ENCODE measurements at places on chromosomes 13 and 19.

DNA sequence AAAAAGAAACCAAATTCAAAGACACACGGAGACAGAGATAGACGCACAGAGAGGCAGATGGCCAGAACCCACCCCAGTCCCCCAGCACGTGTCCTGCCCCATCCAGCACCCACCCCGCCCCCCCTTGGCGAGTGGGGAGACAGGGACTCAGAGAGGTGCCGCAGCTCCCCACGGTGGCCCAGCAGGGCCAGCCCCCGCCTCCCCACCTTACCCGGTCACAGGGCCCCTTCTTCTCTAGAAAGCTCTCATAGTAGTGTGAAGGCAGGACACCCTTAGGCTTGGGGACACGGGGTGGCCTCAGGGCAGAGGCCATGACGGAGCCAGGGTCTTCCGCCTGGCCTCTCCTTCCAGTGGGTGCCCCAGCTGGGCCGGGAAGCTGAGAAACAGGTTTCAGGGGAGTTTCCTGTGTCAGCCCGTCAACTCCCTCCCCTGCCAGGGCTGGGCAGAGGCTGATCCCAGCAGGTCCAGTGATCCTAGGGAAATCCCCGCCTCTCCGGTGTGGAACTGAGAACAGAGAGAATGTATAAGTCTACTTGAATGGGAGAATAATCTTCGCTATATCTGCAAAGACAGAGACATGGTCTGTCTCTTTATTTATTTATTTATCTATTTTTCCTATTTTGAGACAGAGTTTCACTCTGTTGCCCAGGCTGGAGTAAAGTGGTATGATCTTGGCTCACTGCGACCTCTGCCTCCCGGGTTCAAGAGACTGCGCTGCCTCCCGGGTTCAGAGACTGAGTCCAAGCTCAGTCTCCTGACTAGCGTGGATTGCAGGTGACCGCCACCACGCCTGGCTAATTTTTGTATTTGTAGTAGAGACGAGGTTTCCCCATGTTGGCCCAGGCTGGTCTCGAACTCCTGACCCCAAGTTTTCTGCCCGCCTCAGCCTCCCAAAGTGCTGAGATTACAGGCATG, at the start of gene STAP2:
STAP2 (minus strand) TSS at position 387 of the 915 bp plus-strand sequence; CDS start at position 313, 74 bp downstream.
- peak; percentile 63 for DNase-seq

GRCh38 chr19:8615813-8616596, 5.5 kb upstream of the ADAMTS10 start:
- peak; percentile 67 for DNase-seq

GRCh38 chr19:33947265-33947964, 150.7 kb downstream of the KCTD15 start:
- DNase-seq, result no peak

DNA sequence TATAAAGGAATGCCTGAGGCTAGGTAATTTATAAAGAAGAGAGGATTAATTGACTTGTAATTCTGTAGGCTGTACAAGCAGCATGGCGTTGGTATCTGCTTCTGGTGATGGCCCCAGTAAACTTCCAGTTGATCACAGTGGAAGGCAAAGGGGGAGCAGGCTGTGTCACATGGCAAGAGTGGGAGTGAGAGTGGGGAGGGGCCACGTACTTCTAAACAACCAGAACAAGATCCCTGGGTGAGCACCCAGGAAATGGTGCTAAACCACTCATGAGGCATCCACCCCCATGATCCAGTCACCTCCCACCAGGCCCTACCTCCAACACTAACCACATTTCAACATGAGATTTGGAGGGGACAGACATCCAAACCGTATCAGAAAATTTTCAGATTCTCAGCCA, 3.0 kb upstream of the RNF113B start:
- DNase-seq, result no peak

GRCh38 chr19:5037936-5038335, 69.0 kb downstream of the KDM4B start:
- no peak for DNase-seq

DNA sequence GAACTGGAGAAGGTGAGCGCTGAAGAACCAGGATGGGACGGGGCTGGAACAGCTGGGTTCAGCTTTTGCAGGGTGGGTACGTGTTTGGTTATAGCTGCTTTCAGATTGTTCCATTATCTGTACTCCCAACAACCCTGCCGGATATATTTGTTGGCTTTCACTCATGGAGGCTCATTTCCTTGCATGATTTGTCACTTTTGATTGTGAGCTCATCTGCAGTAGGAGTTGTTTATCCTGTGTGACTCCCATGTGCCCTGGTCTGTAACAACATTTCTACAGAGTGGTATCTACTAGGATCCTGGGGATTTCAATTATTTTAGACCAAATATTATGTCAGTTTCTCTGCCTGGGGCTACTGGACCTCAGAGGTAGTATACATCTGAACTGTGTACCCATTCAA, 5.4 kb downstream of the ARL11 start:
- no peak for DNase-seq

DNA sequence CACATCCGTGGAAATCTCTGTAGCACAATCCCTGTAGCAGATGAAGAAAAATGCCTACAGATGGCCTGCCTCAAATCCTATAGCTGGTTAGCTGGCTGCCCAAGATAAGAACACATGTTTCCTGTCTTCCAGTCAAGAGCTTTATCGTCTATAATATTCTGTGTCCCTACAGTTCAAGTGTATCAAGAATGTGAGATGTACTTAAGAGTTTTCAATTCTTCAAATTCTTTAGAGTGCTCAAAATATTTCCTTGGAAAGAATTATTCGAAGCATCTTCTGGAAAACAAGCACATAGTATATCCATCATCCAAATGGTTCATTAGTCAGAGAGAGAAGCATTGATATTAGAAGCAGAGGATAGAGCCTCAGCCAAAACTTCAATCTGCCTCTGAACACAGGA, 239.8 kb downstream of the COG6 start:
- DNase-seq, result no peak

DNA sequence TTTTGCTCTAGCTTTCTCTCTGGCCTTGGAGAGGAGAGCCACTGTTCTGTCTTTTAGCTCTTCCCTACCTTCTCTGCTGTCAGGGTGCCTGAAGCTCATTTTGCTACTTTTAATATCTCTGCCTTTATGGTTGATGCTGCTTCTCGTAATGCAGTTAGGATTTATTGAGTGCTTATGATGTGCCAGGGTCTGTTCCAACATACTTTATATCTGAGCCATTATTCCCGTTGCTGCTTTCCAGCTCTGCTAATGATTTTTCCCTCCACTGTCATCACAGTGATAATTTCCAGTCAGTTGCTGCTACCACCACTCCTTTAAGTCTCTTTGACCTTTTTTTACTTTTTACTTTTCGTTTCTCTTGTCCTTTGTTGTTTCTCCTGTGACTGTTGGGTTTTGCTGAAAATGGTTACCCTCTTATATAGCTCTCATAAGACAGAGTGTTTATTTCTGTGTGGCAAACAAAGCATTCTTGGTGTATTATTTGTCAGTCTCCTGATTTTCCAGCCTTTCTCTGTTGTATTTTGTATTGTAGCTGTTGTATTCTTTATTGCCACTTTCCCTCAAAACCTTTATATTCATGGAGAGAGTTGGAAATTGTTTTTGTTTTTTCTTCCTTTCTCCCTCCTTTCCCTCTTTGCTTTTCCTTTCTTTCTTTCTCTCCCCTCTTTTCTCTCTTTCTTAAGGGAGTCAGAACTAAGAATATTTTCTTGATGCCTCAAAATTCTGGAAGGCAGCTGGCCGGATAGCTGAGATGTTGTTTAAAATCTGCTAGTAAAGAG, 37.4 kb downstream of the COG6 start:
- DNase-seq, result no peak

GRCh38 chr13:74533226-74533625, 399.0 kb upstream of the KLF12 start:
- no peak for DNase-seq
